ENCODE measurements at places on chromosomes 2 and 18. TPM values are rescaled to one million over a fixed set of nuclear protein-coding genes. Genes with fewer than 3 reads are reported as not detected.
A peak's percentile ranks its signal among the peaks of the same experiment; 100 is the strongest.

DNA sequence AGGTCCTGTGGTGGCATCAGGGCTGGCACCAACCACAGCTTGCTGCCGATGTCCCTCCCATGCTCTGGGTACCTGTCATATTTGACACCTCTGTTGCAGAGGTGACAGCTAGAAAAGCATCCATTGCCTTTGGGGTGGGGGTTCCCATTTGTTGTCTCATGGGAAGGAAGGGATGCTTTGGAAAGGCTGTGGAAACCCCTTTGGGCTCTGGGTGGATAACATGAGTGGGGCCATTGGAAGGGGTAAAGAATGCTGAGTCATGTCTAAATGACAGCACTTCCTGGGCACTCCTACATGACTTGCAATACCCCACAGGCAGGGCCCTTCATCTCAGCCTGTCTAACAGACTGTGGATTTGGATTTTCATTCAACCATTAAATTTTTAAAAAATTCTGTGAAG is 27.8 kb downstream of the CTIF start:
- no peak for DNase-seq

- peak; percentile 98 for DNase-seq
These were observed 42.1 kb downstream of the BMP10 start for GRCh38 chr2:68828887-68829708.

DNA sequence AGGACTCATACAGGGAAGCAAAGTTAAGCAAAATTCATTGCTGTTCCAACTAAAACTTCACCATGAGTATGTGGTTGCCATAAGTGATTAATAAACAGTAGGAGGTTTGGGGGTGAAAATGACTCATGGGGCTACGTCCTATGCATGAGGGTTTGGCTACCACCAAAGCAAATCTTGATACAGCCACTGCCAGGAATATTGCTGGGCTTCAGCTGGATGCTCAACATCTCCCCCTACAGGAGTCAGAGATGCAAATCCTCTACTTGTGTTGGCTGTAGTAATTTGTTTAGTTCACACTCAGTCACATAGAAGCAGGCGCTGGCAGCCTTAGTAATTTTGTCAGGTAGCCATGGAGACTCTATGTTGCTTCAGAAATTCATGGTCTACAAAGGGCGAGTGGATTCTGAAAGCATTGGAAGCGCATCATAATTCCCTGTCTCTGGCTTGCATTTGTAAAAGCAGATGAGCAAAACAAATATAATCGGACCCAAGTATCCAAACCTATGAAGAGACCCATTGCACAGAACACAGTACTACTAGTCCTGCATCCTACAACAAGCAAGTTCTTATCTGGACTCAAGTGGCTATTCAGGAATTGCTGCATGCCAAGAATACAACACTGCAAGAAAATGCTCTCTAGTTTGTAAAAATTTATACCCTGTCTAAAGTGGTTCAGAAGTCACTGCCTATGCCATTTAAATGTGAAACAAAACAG is 76.0 kb downstream of the CD28 start:
- no peak for DNase-seq

GRCh38 chr2:211468877-211469663 is 912.7 kb downstream of the CPS1 start:
- DNase-seq = no peak

DNA sequence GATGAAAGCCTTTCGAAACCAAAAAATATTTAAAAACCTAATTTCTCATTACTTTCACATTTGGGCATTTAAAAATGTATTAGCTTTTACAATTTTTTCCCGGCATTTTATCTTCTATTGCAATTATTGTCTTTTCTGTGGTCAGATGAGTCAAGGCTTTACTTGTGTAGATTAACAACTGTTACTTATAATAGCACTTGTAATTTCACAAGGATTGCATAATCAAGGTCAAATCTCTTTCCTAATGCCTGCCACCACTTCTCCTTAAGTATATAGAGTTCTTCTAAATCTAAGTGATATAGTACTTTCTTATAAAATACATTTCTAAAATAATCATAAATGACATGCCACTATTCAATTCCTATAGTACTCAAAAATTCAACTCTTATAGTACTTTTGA is 67.2 kb downstream of the SLC8A1 start:
- DNase-seq = no peak

GRCh38 chr2:136874258-136874657 is 108.9 kb downstream of the THSD7B start:
- no peak for DNase-seq

DNA sequence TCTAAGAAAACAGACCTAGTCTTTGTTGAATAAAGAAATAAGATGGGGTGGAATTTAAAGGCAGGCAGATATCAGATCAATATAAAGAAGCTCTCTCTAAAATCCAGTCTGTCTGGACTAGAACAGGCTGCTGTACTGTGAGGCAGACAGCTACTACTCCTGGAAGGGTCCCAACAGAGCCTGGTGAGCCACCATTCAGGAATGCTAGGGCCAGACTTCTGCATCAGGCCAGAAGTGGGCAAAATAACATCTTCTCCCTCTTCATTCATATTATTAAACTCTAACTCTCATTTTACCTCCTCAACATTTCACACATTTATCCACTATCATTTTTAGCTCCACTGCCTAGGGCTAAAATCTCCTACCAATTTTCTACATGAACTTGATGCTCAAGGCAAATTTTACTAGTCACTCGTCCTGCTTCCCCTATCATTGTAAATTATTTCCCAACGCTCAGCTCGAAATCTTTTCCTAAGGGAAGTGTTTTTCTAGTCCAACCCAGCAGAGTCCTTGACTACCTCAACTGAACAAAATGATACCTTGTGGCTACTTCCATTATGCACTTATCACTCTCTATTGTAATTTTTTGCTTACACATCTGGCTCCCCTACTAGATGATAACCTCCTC is 45.2 kb upstream of the GLS start:
- DNase-seq = peak; percentile 45

- DNase-seq = no peak
These were observed 21.2 kb downstream of the TGFA start for GRCh38 chr2:70532244-70532935.

DNA sequence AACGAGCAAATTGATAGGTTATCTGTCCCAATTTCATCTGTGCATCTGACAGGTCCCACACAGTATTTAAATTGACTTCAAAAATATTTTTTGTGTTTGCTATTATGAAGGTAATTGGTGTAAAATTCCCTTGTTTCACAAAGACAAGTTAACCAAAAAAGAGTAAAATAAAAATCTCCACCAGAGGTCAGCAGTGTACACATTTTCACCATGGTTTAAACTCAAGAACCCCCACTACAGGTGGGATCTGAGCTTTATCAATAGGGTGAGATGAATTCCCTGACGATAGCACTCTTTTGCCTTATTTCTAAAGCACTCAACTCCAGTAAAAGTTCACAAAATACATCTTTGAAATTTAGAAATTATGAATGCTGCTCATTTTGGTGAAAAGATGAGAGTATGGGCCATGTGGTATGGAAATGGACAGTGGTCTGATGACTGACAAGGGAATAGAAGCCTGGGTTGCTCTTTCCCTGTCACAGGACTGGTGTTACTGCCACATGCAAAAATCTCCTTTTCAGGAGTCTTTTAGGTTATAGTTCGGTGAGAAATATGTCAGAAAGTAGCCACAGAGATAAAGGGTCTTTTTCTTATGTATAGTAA is 68.0 kb downstream of the SERPINB8 start:
- DNase-seq = no peak

DNA sequence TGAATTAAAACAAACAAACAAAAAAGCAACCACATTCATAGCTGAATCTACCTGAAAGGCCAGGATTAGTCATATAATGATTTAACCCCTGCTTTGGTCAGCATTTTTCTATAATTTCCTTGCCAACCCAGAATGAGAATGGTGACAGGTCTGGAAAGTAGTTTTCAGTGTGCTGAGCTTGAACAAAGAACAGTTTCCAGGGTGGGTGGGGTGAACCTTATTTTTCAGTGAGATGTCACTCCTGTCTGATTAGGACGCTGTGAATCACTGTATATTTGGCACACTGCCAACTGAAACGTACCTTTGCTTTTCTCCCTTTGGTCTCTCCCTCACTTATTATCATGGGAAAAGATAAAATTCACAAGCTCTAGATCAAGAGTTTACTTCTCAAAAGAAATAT is 35.0 kb upstream of the DSC1 start:
- no peak for DNase-seq

DNA sequence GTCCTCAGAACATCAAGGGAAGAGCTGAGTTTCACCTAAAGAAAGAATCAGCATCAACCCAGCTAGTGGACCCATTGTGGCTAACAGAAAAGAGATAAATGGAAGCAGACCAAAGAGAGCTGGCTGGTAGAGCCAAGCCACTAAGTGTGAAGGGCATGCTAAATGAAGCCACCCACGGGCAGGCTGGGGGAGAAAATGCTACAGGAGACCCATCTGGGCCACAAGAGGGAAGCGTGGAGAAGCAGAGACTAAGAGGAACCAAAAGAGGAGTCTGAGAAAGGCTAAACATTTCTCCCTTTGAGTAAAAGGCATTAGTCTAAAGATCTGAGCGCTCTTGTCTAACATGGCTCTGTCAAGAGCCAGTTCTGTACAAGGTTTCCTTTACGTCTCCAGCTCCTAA is 15.8 kb downstream of the CWC22 start:
- no peak for DNase-seq

Gene TMEM18
- total RNA-seq = 10.3 TPM

Gene DPP4
- 3.8 TPM for total RNA-seq

Gene GPAT2
- total RNA-seq = 6.4 TPM
